ENCODE measurements at places on chromosomes 4 and X. TPM values are rescaled to one million over a fixed set of nuclear protein-coding genes. Genes with fewer than 3 reads are reported as not detected.

- DNase-seq: no peak
Measured at GRCh38 chr4:15920723-15921591, 17.6 kb downstream of the FGFBP1 start.

DNA sequence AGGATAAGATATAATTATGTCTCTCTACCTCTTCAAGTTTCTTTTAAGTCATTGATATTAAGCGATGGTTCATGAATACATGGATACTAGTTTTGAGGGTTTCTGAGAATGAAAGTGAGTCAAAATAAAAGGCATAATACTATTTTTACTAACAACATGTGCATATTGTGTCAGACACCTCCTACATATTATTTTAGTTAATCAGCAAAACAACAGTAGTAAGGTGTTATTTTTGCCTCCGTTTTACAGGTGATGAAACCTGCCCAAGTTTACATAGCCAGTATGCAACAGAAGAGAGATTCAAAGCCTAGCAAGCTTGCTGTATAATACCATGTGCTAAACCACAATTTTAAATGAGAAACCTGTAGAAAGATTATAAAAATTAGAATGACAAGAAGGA, 544.1 kb downstream of the EPHA5 start:
- no peak for DNase-seq

GRCh38 chr4:186192066-186192612, 772 bp downstream of the CYP4V2 start:
- DNase-seq: peak; percentile 57

DNA sequence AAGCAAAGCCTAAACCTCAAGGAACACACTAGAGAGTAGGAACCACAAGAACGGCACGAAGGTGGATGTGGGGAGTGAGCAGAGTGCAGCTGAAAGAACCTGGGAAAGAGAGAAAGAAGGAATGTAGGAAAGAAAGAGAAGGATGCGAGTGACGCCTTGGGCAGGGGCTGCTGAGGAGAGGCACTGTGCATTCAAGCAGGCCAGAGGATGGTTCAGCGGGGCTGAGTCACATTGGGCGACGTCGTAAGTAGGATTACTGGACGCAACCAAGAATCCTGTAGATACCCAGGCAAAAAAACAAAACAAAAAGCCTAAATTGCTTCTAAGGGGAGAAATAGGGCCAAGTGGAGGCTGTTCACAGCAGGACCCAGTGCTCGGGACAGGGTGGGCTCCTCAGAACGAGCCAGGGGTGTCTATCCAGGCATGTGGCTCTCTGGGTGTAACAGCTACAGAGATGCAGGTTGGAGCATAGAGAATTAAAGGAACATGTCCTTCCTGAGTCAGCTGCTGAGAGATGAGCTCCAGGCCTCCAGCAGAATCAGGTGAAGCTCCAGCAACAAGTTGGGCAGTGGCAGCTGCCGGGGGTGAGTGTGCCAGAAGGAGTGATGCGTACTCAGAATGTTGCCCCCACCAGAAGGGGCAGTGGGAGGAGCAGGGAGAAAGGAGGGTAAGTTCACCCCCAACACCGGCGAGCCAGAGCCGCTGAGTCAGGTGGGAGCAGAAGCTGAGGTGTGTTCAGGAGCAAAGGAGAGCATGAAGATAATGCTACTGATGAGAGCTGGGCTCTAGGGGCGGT, 38.6 kb downstream of the NELFA start:
- DNase-seq: no peak

CXCL5 gene
- 0.12 TPM for polyA plus RNA-seq

- no peak for DNase-seq
Measured at GRCh38 chr4:127525608-127526007, 107.1 kb upstream of the INTU start.

DNA sequence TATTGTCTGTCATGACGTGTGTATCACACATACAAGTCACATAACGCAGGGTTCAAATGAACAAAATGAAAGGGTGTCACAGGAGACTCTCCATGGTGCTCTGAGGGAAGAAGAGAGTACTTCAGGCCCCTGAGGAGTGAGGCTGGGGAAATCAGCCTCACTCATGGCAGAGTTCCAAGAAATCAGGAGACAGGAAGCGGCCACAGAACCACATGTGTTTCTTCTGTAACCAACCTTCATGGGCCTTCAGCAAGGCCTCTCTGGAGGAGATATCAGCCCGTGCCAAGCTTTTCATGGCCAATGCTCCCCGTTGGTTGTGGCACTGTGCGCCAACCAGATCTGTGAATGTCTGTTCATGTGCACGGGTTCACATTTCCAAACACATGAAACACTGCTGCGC, 76.0 kb downstream of the NAT8L start:
- peak; percentile 18 for DNase-seq

ZNF157 gene
- 1.6 TPM for polyA plus RNA-seq

DNA sequence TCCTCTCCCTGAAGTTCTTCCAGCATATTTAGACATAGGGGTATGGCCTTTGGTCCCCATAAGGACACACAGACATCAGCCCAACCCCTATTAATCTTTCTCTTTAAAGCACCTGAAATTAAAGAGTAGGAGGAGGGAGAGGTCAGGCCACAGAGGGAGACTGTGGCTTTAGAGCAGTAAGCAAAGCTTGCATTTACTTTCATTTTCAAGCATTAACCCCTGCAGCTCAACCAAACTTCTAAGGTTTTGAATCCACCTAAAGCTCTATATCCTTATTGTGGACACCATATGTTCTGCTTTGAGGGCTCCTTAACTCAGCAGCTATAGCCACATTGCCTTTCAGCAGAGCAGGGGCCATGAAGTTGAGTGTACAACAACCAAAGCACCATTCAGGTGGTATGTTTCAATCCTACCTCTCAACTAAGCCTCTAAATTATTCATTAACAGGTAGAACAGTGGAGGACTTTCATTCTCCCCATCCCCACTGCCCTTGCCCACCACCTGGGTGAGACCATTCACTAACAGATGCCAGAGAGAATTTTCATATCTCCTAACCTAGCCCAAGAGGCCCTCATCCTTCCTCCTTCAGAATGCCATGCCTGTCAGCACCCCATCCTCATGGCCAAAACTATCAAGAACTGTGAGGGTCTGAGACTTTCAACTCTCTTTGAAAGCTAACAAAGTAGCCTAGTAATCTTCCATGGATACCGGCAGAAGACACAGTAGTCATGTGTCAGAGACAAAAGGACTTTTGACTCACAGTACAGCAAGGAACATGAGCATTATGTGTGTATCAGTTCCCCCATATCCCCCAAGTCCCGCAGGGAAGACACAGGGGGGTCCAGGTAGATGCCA, 20.8 kb downstream of the LIN54 start:
- DNase-seq: no peak

NPNT gene
- 199 TPM for polyA plus RNA-seq

DNA sequence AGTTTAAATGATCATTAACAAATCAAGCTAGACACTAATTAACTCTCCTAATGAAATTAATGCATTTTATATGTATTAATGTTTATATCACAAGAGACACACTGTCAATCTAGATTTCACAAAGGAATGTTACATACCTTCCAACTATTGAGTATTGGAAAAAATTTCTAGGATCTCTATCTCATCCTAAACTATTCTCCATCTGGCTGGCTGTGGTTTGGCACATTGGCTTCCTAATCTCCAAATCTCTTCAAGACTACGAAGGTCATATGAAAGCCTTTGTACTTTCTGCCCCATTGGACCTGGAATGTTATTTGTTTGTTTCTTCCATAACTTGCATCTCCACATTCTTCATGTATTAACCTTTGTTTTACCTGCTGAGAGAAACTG, 1160.0 kb downstream of the ADGRL3 start:
- DNase-seq: no peak

GRCh38 chr4:79578606-79579005, 170.6 kb upstream of the GK2 start:
- DNase-seq: no peak

LPAR4 gene
- 18.4 TPM for polyA plus RNA-seq

- DNase-seq: no peak
Measured at GRCh38 chr4:17512973-17513665, 1.2 kb upstream of the QDPR start.

DNA sequence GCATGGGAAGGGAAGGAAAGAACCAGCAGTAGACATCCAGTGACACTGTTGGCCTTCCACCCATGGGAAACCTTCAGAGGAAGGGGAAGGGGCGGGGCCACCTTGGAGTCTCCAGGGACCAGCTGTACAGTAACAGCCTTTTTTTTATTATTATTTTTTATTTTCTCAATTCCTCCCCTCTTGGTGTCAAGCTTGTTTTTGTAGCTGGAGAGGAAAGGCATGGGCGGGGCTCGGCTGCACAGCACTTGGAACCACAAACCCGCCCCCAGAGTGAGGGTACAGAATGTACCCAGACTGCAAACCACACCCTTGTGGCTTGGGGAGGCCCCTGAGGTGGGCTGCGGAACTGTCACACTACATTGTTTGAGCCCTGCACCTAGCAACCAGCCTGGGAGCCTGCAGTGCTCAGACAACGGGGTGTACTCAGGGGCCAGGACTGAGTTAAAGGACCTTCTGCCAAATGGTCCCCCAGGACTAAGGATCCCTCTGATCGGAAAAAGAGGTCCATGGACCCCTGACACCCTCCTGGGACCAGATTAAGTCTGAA, 45.7 kb downstream of the PRPS1 start:
- no peak for DNase-seq

DNA sequence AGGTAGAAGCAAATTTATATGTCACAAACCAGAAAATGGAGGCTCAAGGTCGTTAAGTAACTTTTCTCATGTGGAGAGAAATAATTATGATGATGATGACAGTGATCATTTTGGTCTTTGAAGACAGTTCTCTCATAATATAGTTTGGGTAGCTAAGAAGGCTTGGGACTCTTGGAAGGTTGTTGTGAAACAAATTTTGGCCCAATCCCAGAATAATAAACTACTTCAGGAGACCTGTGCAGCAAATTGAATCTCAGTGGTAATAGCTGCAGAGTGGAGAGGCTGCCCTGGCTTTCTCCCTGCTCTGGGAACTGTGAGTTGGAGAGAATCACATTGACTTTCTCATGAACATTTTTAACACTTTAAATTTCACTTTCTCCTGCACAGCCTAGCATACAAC, 217.2 kb upstream of the BOD1L1 start:
- no peak for DNase-seq

DNA sequence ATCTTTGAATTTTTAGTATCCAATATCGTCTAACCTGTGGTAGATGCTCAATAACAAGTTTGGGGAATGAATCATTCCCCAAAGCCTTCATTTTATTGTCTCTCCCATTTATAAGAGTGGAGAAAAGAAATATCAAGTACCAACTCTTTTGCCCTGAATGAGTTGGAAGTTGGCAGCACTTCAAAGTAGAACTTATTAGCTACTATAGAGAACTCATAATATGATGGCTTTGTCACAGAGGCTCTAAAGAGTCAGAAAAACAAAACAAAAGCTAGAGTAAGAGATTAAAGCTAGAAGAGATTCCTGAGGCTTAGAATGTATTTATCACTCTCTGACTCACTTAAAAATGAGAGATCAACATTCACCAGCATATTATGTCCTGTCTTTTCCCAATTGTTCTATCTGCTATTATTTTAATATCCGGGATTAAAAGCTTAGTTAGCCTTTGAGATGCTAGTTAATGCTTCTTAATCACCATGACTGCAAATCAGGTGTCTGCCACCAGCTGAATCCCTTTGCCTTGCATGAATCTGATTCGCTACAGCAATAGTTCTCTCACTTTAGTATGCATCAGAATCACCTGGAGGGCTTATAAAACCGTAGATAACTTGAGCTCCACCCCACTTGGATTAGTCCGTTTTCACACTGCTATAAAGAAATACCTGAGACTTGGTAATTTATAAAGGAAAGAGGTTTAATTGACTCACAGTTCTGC, 77.9 kb downstream of the PALLD start:
- DNase-seq: no peak

RBPJ gene
- 89.3 TPM for polyA plus RNA-seq

CSN1S1 gene
- polyA plus RNA-seq: not detected

DNA sequence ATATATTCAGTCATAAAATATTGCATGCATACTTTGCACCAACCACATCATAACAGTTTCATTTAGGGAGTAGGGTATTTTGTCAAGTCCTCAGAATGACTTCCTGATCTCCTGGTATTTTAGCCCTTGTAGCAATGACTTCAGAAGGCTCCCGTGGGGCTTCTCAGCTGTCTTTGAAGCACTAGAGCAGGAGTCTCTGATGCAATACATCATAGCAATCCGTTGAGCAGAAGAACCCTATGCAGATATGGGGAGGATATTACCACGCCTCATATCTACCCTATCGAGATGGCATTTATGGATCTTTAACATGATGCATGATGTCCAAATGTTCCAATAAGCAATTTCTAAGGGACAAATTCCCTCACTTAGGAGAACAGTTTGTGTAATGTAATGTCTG, 373.7 kb upstream of the FTHL17 start:
- DNase-seq: no peak

DNA sequence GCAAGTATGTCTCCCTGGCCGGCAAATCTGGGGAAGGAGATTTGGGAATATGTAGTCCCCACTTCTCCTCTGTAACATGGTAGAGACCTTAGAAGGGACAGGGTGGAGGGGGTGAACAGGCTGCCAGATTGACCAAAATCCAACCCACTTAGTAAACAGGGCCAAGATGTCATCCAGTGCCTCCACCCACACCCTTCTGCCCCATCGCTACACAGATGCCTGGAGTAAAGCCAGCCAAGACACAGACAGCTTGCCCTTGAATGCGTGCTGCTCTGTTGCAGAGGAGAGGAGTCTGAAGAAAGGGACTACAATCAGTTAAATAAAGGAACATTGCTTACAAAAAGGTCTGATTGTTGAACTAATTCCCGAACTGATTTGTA, 160.1 kb upstream of the LDB2 start:
- DNase-seq: no peak

- DNase-seq: no peak
Measured at GRCh38 chrX:118355225-118355920, 9.5 kb downstream of the WDR44 start.

GRCh38 chrX:83160096-83160495, 348.0 kb upstream of the POU3F4 start:
- DNase-seq: no peak

GYPE gene
- 4.2 TPM for polyA plus RNA-seq

USP17L17 gene
- polyA plus RNA-seq: not detected

GRCh38 chr4:11881364-11881763, 452.7 kb upstream of the HS3ST1 start:
- no peak for DNase-seq

DNA sequence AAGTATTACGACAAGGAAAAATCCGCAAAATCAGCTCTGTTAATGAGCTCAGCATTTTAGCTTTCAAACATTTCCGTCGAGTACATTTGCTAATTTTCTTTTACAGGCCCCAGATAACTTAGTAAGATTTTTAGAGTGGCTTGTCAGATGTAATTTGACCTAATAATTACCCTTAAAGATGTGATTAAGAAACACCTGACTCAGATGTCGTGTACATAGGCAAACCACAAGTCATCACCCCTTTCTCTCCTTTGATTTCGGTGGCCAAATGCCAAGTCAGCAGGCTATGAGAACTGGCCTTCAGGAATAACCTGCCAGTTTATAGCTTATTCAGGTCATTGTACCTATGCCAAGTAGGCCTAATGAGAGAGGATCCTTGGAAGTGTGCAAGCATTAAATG, 369.6 kb downstream of the PCDH7 start:
- no peak for DNase-seq

KLHL13 gene
- polyA plus RNA-seq: 93.9 TPM

GRCh38 chr4:148216866-148217814, 225.1 kb downstream of the NR3C2 start:
- DNase-seq: no peak

C4orf50 gene
- 0.02 TPM for polyA plus RNA-seq

SPANXD gene
- polyA plus RNA-seq: not detected

All from left kidney (tissue), 8 donors.